ENCODE measurements at places on chromosomes 3 and 15.

DNA sequence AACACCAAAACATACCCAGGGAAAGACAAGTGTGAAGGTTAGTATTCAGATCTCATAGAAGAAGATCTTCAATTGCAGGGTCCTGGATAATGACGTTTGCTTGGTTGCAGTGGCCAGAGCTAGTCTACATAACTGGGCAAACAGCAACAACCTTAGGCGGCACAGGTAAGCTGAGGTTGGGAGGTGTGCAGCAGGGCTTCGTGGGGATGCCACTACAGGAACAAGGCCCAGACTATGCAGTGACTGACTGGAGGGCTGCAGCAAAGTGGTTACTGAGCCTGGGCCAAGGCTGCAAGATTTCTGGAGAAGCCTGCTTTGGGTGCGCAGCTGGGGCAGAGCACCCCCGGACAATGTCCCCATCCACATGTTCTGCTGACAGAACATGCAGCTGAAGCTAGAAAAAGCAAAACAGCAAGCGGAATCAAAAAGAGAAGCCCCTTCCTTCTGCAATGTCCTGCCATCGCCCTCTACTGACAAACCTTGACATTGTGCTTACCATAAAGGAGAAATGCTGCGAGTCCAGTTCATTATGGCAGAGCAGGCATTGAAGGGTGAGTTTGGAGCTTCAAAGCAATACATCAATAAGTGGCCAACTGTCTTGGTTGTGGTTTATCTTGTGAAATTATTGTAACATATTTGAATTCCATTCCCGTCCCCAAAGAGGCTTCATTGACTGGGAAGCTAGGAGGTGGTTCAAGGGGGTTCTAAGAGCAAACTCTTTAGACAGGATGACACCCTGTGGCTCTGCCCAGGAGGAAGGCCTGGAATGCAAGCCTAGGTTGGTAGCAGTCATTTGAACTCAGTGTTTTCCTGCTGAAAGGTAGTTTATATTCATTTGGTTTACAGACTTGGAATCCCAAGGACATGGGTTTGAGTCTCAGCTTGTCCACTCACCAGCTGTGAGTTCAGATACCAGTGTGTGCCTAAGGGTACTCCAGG lies 217.0 kb downstream of the PDCD6IP start:
- DNase-seq: no peak

GRCh38 chr15:48719668-48720067 lies 74.2 kb upstream of the FBN1 start:
- DNase-seq: no peak

DNA sequence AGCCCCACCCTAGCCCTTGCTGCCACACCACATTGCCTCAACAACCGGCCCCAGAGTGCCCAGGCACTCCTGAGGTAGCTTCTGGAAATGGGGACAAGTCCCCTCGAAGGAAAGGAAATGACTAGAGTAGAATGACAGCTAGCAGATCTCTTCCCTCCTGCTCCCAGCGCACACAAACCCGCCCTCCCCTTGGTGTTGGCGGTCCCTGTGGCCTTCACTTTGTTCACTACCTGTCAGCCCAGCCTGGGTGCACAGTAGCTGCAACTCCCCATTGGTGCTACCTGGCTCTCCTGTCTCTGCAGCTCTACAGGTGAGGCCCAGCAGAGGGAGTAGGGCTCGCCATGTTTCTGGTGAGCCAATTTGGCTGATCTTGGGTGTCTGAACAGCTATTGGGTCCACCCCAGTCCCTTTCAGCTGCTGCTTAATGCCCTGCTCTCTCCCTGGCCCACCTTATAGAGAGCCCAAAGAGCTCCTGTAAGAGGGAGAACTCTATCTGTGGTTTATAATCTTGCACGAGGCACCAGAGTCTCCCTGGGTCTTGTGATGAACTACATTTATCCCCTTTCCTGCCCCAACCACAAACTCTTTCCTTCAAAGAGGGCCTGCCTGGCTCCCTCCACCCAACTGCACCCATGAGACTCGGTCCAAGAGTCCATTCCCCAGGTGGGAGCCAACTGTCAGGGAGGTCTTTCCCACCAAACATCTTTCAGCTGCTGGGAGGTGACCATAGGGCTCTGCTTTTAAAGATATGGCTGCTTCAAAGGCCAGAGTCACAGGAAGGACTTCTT lies 39.1 kb downstream of the MESD start:
- no peak for DNase-seq

GRCh38 chr3:126013751-126014156 lies 44.8 kb downstream of the ROPN1B start:
- no peak for DNase-seq

- no peak for DNase-seq
Observed at GRCh38 chr3:198061119-198062067, 101.4 kb downstream of the LMLN start.

- DNase-seq: peak; percentile 30
Observed at GRCh38 chr15:66780172-66780972, 78.3 kb downstream of the SMAD6 start.

DNA sequence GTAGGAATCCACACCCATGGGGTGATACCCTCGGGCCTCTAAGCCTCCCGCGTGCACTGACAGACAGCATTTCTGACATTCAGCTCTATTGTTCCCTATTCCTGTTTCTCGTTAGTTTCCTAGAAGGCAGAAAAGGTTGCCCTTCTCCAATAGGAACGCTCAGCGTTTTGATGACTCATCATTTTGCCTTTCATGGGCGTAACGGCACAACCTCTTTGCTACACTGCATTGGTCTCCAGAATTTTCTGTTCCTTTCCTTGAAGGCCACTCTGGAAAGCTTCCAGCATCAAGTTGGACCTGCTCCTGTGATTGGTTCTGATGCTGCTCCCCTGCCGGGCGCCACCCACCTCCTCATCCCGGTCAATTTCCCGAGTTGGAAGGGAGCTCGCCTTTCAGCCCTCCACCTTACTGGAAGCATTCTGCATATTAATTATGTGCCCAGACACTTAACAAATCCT lies 13.0 kb upstream of the TNK2 start:
- no peak for DNase-seq

DNA sequence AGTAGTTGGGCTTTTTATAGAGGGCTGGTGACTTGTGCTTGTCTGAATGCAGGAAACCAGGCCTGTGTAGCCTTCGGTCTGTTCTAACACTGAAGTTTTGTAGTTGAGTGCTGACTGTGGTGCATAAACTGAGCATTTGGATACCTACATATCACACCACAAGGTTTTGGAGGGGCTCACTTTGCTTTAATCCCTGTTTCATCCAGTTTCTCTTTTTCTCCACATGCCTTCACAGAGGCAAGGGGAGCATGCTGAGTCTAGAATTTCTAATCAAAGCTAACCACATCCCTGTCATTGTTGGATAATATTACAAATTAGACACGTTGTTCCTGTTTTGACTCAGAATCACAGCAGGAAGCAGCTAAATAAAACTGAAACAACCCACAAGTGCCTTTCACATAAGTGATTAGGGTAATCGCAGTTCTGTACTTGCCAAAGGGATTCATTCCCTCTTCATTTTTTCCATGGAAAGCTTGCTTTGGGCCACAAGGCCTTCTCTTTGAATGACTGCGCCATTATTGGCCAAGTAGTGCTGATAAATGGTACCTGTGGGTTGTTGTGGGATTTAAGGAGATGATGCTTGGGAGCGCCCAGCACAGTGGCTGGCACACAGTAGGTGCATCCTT lies 48.9 kb downstream of the TGFBR2 start:
- DNase-seq: peak; percentile 42

GRCh38 chr3:136624371-136624770 lies 127.8 kb downstream of the STAG1 start:
- no peak for DNase-seq

- no peak for DNase-seq
Observed at GRCh38 chr3:76021376-76021775, 236.0 kb upstream of the ZNF717 start.

Data from SW 1271 (cell line).